Brain microvascular endothelial cell (primary cell): ENCODE measurements at places on chromosomes 3 and 15.
A peak's percentile ranks its signal among the peaks of the same experiment; 100 is the strongest.

DNA sequence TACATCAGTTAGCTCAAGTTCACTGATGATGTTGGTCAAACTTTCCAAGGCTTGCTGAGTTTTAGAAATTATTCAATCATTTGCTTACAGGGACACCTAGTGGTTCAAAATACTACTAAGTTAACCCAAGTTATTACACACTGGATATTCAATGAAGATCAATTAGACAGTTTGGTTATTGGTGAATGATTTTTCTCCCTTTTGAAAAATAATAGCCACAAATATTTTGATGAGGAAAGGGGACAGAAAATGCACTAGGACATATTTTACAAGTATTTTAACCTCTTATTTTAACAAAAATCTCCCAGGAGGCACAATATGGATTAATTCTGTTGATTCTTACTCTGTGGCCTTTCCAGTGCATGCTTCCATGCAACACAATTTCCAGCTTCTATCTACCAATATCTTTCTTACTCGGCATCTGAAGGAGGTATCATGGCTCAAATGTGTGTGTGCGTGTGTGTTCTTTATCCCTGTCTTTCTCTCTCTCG lies 20.1 kb upstream of the GOLGA6L2 start:
- DNase-seq, result no peak

- peak; percentile 29 for DNase-seq
Observed at GRCh38 chr15:85865070-85865684, 70.5 kb upstream of the KLHL25 start.

GRCh38 chr3:153897842-153898241 lies 223.3 kb upstream of the ARHGEF26 start:
- DNase-seq, result no peak

- DNase-seq, result peak; percentile 57
Observed at GRCh38 chr15:29043736-29044502, 158.1 kb downstream of the APBA2 start.

GRCh38 chr15:31160297-31160696 lies 58.8 kb upstream of the TRPM1 start:
- no peak for DNase-seq

DNA sequence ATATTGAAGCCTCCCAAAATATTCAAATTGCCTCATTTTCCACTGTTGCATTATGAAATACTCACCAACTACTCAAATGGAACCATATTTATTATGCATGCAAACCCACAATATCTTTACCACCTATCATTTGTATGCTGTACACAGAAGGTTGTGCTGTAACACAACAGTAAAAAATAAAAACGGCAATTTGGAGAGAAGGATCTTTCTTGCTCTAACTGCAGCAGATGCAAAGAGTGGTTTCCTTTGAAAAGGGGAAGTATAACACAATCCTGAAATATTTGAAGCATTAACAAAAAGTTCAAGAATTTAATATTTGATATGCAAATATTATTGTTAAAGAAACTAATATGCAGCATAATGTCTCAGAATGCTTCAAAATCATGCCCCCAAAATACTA lies 244.5 kb upstream of the SUCLG2 start:
- DNase-seq, result no peak

DNA sequence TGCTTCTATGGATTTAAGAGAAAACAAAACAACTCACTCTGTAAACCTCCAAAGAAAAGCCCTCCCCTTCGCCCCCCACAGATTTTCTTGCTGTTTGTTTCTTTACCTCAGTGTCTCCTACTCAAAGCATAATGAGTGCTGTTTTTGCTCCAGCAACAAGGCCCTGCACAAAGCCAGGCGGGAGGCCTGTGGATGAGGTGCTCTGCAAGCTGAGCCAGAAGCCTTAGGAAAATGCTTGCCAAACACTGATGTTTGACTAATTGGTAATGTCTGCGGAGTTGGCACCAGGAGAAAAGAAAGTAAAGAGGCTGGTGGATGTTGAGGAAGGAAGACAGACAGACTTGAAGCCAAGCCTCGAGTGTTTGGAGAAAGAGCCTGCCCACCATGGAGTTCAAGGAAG lies 99.7 kb downstream of the RARB start:
- no peak for DNase-seq

GRCh38 chr3:156525808-156526207 lies 29.1 kb downstream of the SSR3 start:
- no peak for DNase-seq
